A549 treated with ZK216348 at 1 μM for 4 hours (cell line): ENCODE measurements at places on chromosomes 16 and 17. TPM values are rescaled to one million over a fixed set of nuclear protein-coding genes. Genes with fewer than 3 reads are reported as not detected.

Gene KRTAP9-4
- total RNA-seq: not detected in 5 replicates

Gene UBB
- 2,012 to 2,370 TPM (median 2,162 TPM) in 5 replicates for total RNA-seq

Gene C16orf92
- not detected in 5 replicates for total RNA-seq

Gene RNU2-1
- not detected in 5 replicates for total RNA-seq

Gene LITAFD
- not detected in 5 replicates for total RNA-seq

Gene CSH1
- total RNA-seq: not detected in 5 replicates

Gene AOC2
- total RNA-seq: 1.1 to 2.5 TPM (median 1.9 TPM) in 5 replicates

Gene CTRB1
- not detected in 5 replicates for total RNA-seq

Gene SLC13A2
- total RNA-seq: 0.08 to 0.20 TPM (median 0.16 TPM) in 5 replicates

Gene ALOX15B
- 0.12 TPM in 1 of 5 replicates, not detected in the others for total RNA-seq

Gene C16orf74
- total RNA-seq: 10.3 to 16.7 TPM (median 15.6 TPM) in 5 replicates

Gene GTF3C1
- total RNA-seq: 42.7 to 83.4 TPM (median 74.6 TPM) in 5 replicates

Gene KDM6B
- 9.3 to 23.7 TPM (median 15.1 TPM) in 5 replicates for total RNA-seq

Gene NTN1
- total RNA-seq: 0.37 to 0.55 TPM (median 0.43 TPM) in 5 replicates

Gene SLC16A5
- 16.8 to 35.9 TPM (median 29.7 TPM) in 5 replicates for total RNA-seq

Gene SMIM36
- not detected in 5 replicates for total RNA-seq

Gene CENPV
- total RNA-seq: 121 to 168 TPM (median 160 TPM) in 5 replicates

Gene TBC1D3
- not detected in 5 replicates for total RNA-seq

Gene FOXF1
- not detected in 5 replicates for total RNA-seq

Gene GPR139
- not detected in 5 replicates for total RNA-seq

Gene ASB16
- 0.08 to 0.16 TPM (median 0.15 TPM) in 3 of 5 replicates, not detected in the others for total RNA-seq

Gene PRSS21
- not detected in 5 replicates for total RNA-seq

Gene CD19
- total RNA-seq: not detected in 5 replicates

Gene TACO1
- 52.7 to 55.5 TPM (median 53.7 TPM) in 5 replicates for total RNA-seq

Gene SP2
- 13.4 to 18.7 TPM (median 17.3 TPM) in 5 replicates for total RNA-seq

Gene HBQ1
- total RNA-seq: 4.3 to 9.0 TPM (median 7.2 TPM) in 5 replicates

Gene CD300LF
- total RNA-seq: not detected in 5 replicates

Gene PIK3R5
- total RNA-seq: 0.04 to 0.09 TPM in 2 of 5 replicates, not detected in the others

Gene LRRC37A
- 0.67 to 1.2 TPM (median 0.75 TPM) in 5 replicates for total RNA-seq

Gene DYNLL2
- 20.0 to 27.4 TPM (median 23.0 TPM) in 5 replicates for total RNA-seq

Gene KRTAP16-1
- total RNA-seq: not detected in 5 replicates

Gene TENT4B
- total RNA-seq: 8.6 to 15.3 TPM (median 11.1 TPM) in 5 replicates
